ENCODE measurements at places on chromosomes 3 and 15.

DNA sequence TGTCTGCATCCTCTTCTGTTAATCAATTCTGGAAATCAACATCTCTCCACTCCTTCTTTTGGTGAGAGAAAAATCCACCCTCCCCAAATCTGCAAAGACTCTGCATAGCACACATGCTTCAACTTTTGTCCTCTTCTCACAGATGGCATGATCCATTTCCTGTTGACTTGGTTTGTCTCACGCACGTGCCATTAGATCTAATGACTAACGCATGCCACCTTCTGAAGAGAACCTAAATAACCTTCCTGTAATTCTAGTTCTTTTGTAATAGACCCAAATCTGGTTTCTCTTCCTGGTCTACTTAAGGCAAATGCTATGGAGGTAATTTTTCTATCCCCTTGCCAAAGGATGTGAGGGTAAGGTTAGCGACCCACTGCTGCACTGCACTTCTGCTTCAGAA lies 51.0 kb upstream of the ATOSA start:
- no peak for DNase-seq
- no peaks in the 10 kb centered on the region for H3K27me3 ChIP-seq
- no peak overlapping the region for H3K4me3 ChIP-seq
- peak overlapping the region; percentile 43 for H3K27ac ChIP-seq
- H3K4me1 ChIP-seq: peaks cover 20% of the 10 kb centered on the region

DNA sequence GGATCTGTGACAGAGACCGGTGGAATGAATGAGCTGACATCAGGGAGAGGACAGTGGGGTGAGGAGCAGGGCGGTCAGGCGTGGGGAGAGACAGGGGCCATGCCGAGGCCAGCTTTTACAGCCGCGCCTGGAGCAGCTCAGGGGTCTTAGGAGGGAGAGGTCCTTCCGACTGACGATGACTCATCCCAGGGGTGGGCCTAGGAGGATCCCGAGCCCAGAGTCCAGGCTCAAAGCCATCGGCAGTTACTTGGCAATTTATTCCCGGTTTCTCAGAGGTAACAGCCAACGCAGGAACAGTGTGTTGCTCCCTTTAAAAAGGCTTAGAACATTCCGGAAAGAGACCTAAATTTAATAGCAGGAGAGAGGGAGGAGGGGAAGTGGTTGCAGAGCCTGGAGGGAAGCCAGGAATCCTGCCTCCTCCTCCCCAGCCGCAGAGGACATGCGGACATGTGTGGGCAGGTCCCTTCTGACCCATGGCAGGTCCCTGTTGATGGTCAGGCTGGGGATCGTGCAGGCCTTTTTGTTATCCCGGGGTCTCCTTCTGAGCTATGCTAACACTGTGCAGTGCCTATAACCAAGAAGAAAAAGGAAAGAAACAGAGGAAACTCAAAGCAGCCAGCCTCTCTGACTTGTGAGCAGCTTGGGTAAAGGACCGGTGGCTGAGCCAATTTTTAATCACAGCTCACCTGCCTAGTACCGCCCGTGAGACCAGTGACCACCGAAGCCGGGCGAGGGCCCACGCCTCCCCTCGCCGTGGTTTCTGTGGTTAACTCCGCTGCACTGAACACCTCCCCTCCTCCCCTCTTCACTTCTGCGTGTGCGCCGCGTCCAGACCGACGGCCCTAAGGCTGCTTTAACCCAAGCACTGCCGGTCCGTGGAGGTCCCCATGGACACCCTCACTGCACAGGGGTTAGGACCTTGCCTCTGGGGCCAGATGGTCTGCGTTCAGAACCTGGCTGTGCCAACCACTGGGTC lies 392.4 kb upstream of the PROK2 start:
- no peak for DNase-seq
- H3K27me3 ChIP-seq: no peaks in the 10 kb centered on the region
- no peak overlapping the region for H3K4me3 ChIP-seq
- no peaks in the 10 kb centered on the region for H3K36me3 ChIP-seq
- peak overlapping the region; percentile 30 for H3K27ac ChIP-seq

DNA sequence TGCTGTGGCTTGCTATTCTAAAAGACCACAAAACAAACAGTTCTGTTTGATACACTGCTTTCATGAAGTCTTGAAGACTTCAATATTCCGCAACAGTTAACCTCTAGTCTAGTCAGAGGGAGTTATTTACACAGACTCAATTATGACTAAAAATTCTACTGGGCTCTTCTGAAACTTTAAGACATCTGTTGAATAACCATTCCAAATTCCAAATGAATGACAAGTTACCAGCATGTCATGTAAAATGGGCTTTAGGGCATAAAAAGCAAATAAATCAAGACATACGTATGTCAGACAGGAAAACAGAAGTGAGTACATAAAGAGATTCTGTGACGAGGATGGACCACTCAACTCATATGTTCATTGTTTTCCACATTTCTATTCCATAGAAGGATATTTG lies 93.9 kb downstream of the PLOD2 start:
- no peak overlapping the region for H3K4me3 ChIP-seq
- H3K4me1 ChIP-seq: peaks cover 18% of the 10 kb centered on the region
- H3K27me3 ChIP-seq: no peaks in the 10 kb centered on the region
- peaks cover 70% of the 10 kb centered on the region for H3K36me3 ChIP-seq
- no peak for DNase-seq
- H3K27ac ChIP-seq: peak overlapping the region; percentile 57

GRCh38 chr15:43521419-43521818 lies 4.0 kb downstream of the MAP1A start:
- H3K4me1 ChIP-seq: no peaks in the 10 kb centered on the region
- no peaks in the 10 kb centered on the region for H3K27me3 ChIP-seq
- H3K4me3 ChIP-seq: no peak overlapping the region

- no peak overlapping the region for H3K4me3 ChIP-seq
- DNase-seq: no peak
- no peaks in the 10 kb centered on the region for H3K36me3 ChIP-seq
- no peak overlapping the region for H3K27ac ChIP-seq
- no peaks in the 10 kb centered on the region for H3K27me3 ChIP-seq
These were observed 25.4 kb upstream of the SLC25A26 start for GRCh38 chr3:66195347-66195783.

DNA sequence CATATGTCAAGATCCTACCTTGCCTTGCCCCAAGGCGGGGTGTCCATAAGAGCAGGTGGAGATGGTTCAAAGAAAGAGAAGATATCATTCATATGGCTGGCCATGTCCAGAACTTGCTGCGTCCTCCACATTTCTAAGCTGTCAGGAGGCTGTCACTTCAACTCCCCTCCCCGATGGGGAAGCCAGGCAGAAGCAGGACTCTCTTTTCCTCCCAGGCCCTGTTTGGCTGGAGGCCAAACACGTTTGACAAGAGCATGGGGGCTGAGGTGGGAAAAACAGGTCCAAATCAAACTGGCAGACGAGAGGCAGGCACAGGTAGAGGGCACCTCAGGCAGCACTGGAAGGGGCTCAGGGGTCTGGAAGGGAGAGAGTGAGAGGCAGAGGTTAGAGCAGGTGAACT lies 37.7 kb downstream of the MESD start:
- peaks cover 31% of the 10 kb centered on the region for H3K4me1 ChIP-seq
- H3K4me3 ChIP-seq: no peak overlapping the region
- DNase-seq: peak; percentile 42
- H3K27me3 ChIP-seq: no peaks in the 10 kb centered on the region
- peaks cover 16% of the 10 kb centered on the region for H3K36me3 ChIP-seq

DNA sequence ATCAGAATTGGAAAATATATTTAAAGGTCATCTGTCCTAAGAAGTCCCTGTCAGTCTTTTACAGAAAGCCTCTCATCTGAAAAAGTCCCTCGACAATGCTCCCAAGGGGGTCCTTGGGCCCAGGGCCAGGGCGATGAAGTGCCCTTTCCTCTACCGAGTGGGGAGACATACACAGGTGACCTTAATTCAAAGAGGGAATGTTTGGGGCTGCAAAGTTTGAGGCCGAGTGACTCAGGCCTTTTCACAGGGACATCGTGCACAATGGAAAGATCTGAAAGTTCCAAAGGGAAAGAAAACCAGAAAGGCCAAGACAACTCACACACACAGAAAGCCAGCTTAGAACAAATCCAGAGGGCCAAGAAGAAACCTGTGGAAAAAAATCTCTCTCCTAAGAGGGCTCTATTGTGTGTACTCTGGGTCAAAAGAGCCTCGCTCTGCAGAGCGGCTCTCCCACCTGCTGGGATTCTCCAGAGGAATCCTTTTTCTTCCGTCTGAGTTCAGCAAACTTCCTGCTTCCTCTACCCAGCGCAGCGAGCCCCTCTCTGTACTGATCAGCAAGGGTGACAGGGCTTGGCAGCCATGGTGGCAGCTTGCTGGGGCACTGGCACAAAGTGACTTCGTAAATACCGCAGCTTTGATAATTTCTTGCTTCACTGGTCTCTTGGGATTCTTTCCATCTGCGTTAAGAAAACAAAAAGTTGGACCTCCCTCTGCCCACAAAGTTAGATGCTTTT lies 259.1 kb downstream of the OPA1 start:
- no peak for DNase-seq
- no peak overlapping the region for H3K27ac ChIP-seq
- H3K36me3 ChIP-seq: no peaks in the 10 kb centered on the region
- no peaks in the 10 kb centered on the region for H3K27me3 ChIP-seq
- no peak overlapping the region for H3K4me3 ChIP-seq

- no peaks in the 10 kb centered on the region for H3K27me3 ChIP-seq
- no peak overlapping the region for H3K4me3 ChIP-seq
- H3K36me3 ChIP-seq: no peaks in the 10 kb centered on the region
- no peak overlapping the region for H3K27ac ChIP-seq
- peaks cover 6% of the 10 kb centered on the region for H3K4me1 ChIP-seq
These were observed 236.9 kb upstream of the HES1 start for GRCh38 chr3:193899001-193899400.

DNA sequence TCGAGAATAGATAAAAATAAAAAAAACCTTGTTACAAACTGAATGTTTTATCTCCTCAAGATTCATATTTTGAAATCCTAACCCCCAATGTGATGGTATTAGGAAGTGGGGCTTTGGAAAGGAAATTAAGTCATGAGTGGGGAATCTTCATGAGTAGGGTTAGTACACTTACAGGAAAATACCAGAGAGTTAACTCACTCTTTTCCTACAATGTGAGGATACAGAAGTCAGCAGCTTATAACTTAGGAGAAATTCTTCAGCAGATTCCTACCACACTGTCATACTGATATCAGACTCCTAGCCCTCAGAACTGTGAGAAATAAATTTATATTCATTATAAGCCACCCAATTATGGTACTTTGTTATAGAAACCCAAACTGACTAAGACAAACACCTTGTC lies 453.1 kb downstream of the GBE1 start:
- DNase-seq: no peak
- no peaks in the 10 kb centered on the region for H3K27me3 ChIP-seq
- H3K4me1 ChIP-seq: no peaks in the 10 kb centered on the region
- no peaks in the 10 kb centered on the region for H3K36me3 ChIP-seq
- no peak overlapping the region for H3K4me3 ChIP-seq

- H3K27me3 ChIP-seq: no peaks in the 10 kb centered on the region
- DNase-seq: peak; percentile 92
- peaks cover 20% of the 10 kb centered on the region for H3K36me3 ChIP-seq
- peaks cover 33% of the 10 kb centered on the region for H3K4me1 ChIP-seq
- peak overlapping the region; percentile 99 for H3K27ac ChIP-seq
These were observed 5.6 kb downstream of the HES1 start for GRCh38 chr3:194141415-194142155.

- no peak for DNase-seq
- H3K4me3 ChIP-seq: no peak overlapping the region
- H3K27ac ChIP-seq: no peak overlapping the region
- no peaks in the 10 kb centered on the region for H3K27me3 ChIP-seq
- H3K36me3 ChIP-seq: no peaks in the 10 kb centered on the region
- peaks cover 14% of the 10 kb centered on the region for H3K4me1 ChIP-seq
These were observed 235.8 kb upstream of the ARHGEF26 start for GRCh38 chr3:153885359-153885758.

GRCh38 chr3:187520027-187520945 lies 149.9 kb downstream of the SST start:
- no peaks in the 10 kb centered on the region for H3K36me3 ChIP-seq
- no peak for DNase-seq
- no peak overlapping the region for H3K27ac ChIP-seq
- peaks cover 9% of the 10 kb centered on the region for H3K27me3 ChIP-seq

GRCh38 chr3:71438904-71439303 lies 144.6 kb downstream of the FOXP1 start:
- DNase-seq: no peak
- H3K4me1 ChIP-seq: peaks cover 51% of the 10 kb centered on the region
- H3K36me3 ChIP-seq: peaks cover 6% of the 10 kb centered on the region
- H3K27me3 ChIP-seq: no peaks in the 10 kb centered on the region
- peak overlapping the region; percentile 73 for H3K27ac ChIP-seq

DNA sequence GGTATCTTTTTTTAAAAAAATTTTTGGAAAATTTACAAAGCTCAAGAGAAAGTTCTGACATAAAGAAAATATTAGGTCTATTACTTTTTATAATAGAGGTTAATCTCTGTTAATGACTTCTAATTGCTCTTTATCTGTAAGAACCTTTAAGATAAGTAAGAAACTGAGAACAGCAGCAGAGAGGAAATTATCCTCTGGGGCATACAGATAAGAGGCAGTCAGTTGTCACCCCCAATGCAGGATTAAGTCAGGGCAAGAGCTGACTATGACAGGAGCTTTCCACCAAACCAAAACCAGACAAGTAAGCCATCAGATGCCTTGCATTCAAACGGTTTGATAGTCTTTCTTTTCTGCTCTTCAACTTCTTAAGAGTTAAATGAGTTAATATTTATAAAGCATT lies 149.0 kb downstream of the GSK3B start:
- peaks cover under 1% of the 10 kb centered on the region for H3K4me1 ChIP-seq
- no peaks in the 10 kb centered on the region for H3K27me3 ChIP-seq

GRCh38 chr3:149454746-149455145 lies 19.8 kb upstream of the TM4SF4 start:
- no peaks in the 10 kb centered on the region for H3K4me1 ChIP-seq
- H3K27me3 ChIP-seq: no peaks in the 10 kb centered on the region
- H3K27ac ChIP-seq: no peak overlapping the region
- no peak overlapping the region for H3K4me3 ChIP-seq
